ENCODE measurements at places on chromosomes 16 and 17.

DNA sequence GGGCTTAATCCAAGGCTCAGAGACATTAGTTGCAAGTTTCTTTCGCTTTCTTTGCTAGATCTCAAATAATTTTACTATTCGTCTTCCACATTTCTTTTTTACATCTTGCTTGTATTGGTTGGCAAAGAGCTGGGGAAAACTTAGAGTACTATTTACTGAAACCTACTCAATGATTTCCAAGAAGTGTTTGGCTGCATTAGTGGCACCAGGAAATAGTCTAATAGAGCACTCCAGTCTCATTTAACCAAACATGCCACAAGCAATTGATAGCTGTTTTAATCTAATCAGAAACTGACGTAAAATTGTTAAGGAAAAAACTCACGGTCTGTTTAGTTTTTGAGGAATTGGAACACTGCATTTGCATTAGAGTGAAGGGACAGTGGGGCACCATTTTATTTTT, 29.0 kb downstream of the NUP93 start:
- no peak for DNase-seq

DNA sequence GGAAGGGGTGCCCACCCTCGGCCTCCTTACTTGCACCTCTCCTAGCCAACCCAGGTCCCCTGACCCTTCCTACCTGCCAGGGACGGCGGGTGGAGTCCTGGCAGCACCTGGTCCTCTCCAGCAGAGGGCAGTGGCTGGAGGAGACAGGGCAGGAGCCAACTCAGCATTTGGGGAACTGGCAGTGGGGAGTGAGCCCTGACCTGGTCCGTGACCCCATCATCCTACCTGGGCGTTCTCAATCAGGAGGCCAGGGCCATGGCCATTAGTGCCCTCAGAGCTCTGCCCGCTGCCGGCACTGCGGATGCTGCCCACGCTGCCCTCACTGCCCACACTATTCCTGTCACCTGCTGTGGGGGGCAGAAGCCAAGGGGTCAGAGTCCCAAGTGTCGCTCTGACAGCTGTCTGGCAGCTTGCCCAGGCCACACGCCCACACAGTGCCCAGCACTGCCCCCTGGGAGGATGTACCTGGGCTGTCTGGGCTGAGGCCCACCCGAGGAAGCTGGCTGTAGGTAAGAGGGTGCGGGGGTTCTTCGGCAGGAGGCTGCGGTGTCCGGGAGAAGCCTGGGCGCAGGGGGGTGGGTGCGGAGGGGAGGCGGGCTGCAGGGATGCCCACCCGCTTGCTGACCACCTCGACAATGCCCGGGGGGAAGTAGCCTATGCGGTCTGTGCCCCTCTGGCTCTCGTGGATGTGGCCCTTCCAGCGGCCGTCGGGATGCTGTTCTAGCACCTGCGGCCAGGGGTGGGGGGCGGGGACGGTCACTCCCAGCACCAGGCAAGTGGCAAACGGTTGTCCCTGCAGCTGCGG, 10.8 kb downstream of the CASKIN2 start:
- no peak for DNase-seq

DNA sequence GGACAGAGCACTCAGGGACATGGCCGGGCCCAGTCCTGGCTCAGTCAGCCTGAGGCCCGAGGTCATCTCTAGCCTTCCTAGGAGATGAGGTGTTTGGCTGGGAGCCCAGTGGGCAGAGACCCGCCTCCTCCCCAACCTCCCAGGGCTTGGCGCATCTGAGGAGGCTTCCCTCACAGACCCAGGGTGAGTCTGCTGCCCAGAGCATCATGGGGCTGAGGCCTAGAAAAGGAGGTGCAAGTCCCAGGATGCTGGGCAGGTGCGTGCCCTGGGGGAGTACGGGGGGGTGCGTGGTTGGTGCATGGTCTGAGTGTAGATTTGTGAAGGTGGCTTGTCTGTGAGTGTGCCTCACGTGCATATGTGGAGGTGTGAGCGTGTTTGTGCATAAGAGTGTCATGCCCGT, 4.7 kb downstream of the PDE6G start:
- DNase-seq = peak; percentile 96

GRCh38 chr17:75152922-75153779, 1.2 kb downstream of the JPT1 start:
- no peak for DNase-seq

DNA sequence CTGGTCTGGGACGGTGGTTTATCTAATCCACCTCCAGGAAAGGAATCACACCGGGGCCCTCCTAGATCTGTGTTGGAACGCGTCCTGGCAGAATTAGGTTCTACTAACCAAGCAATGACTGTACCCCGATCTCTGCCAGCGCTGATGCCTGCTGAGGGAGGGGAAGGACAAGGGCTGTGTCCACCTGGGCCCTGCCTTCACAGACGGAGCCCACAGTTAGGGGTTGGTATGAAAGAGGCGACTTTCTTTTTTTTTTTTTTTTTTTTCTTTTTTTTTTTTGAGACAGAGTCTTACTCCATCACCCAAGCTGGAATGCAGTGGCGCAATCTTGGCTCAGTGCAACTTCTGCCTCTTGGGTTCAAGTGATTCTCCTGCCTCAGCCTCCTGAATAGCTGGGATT, 9.9 kb upstream of the KRT19 start:
- peak; percentile 34 for DNase-seq

- no peak for DNase-seq
Observed at GRCh38 chr17:2266865-2267228, 36.7 kb downstream of the SMG6 start.

DNA sequence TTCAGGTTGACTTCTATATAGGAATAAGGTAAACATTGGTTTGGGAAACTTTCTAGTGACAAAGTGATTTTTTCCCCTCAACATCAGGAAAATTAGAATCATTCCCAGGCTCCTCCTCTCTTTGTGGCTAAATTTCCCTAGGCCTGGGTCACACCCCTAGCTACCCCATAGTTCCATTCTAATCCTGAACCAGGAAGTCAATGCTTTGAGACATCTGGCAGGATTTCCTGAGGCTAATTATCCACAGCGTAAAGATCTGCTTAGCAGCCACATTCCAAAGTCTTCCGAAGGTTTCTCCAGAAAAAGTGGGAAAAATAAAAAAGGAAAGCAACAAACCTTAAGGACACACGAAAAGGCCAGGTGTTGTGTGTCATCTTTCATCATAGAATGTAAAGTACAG, 60.3 kb upstream of the CORO6 start:
- no peak for DNase-seq

- no peak for DNase-seq
Observed at GRCh38 chr17:34255381-34255732, 272 bp downstream of the CCL2 start.

DNA sequence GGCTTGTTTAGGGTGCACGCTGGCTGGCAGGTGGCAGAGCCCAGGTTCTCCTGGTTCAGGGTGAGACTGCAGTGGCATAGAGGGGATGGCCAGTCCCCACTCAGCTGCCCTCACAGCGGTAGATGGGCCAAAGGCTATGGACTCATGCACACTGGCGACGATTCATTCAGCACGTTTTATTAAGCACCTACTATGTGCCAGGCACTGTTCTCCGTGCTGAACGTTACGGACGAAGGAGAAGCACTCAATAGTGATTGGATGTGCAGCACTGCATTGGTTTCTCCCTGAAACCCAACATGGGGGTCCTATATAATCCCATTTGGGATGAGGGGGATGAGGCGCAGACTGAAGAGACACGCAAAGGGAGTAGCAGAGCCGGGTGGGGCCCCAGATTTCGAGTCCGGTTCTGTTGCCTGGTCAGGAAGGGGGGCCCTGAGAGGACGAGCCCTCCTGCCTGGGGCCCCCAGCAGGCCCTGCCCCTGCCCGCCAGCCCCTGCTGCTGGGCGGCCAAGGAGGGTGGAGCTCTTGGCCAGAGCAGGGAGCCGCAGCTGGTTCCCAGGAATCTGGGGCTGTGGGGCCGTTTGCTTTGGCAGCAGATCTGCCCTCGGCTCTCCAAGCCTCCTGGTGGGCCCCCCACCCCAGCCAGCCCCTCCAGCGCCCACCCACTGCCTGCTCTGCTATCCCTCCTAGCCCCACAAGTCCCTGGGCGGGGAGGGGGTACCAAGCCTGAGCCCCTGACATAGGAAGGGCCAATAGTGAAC, 8.8 kb downstream of the GLIS2 start:
- DNase-seq = no peak

Measured in foreskin fibroblast (primary cell).